ENCODE measurements at places on chromosomes 3 and 15.
A peak's percentile ranks its signal among the peaks of the same experiment; 100 is the strongest.

GRCh38 chr15:101128221-101129015 is 123.4 kb downstream of the CHSY1 start:
- DNase-seq = no peak

GRCh38 chr3:51874889-51875288 is 512 bp downstream of the IQCF5 start:
- no peak for DNase-seq

DNA sequence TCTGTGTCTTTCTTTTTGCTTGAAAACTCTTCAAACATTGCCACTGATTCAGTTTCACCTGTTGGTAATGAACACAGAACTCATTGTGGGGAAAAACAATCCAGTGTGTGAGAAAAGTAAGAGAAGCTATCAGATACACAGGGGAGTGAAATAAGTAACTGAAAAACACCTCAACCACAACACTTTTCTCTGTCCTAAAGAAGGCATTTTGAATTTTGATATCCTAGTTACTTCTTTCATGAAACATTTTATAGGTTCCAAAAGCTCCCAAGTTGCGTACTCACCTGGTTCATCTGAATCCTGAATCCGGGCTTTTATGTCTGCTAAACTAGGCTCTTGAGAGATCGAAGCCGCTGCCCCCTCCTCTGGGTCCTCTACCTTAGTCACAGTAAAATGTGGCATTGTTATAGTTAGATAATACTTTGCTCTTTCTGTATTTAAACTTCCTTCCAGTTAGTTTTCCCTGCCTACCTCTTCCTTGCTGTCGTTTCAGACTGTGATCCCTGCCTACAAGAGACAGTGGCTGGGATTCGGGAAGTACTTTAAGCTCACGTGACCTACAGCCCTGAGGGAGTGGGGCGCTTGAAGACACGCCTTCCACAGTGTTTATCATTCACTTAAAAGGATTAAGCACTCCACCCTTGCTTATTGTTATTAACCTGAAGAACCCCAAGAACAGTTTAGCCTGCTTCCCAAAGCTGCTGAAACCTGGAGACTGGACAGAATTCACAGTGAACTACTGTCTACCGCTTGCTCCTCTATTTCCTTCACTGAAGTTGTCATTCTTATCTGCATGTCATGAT is 19.1 kb downstream of the SLC12A6 start:
- no peak for DNase-seq

GRCh38 chr3:71146673-71147072 is 436.9 kb downstream of the FOXP1 start:
- no peak for DNase-seq

DNA sequence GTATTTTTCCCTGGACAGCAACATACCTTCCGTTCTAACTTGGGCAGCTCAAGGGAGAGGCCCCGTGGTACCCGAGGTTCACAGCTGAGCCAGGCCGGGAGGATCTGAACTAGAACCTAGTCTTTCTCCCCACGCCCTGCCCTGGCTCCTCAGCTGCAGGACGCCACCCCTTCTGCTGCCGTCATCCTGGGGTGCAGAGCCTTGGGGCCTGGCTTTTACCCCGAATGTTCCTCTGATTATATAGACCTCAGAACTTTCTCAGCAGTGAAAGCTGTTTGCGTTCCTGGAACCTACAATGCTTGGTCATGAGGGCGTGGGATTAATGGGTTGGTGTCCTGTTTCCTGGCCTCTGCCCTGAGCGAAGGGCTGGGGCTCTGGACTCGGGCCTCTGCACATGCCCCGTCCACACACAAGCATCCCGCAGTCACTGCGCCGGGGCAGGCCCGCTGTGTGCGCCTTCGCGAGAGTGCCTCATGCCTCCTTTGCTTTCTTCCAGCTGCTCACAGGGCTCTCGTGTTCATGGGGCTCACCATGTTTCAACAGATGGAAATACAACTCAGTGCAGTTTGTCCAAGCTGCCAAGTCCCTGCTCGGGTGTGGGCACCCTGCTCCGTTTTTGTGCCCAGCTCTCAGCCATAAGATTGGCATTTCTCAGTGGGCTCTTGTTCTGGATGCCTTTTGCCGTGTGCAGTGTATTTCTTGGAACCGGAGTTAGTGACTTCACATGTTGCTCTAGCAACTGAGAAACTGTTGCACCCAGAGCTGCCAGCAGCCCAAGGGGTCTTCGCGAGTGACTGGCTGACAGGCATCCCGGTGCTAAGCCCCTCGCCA is 20.4 kb downstream of the SYNM start:
- no peak for DNase-seq

GRCh38 chr15:33985287-33985686 is 17.0 kb downstream of the CHRM5 start:
- DNase-seq = no peak

DNA sequence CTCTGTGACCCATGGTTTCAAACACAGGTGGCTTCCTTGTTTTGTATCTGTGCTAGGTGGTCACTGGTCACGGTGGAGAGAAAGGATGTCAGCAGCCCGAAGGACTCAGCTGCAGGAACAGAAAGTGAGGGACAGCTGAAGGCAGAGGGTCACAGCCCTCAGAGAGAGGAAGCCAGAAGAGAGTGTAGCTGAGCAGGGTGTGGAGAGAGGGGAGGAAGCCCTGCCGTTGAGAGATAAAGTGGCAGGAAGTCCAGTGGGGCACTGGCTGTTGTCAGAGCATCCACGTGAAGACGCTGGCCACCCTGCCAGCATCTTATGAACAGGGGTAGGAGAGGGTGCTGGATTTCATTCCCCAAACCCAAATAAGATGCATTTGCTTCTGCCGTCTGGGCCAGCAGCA is 36.9 kb downstream of the LIMD1 start:
- no peak for DNase-seq

GRCh38 chr3:113496924-113497323 is 18.0 kb downstream of the SPICE1 start:
- no peak for DNase-seq

DNA sequence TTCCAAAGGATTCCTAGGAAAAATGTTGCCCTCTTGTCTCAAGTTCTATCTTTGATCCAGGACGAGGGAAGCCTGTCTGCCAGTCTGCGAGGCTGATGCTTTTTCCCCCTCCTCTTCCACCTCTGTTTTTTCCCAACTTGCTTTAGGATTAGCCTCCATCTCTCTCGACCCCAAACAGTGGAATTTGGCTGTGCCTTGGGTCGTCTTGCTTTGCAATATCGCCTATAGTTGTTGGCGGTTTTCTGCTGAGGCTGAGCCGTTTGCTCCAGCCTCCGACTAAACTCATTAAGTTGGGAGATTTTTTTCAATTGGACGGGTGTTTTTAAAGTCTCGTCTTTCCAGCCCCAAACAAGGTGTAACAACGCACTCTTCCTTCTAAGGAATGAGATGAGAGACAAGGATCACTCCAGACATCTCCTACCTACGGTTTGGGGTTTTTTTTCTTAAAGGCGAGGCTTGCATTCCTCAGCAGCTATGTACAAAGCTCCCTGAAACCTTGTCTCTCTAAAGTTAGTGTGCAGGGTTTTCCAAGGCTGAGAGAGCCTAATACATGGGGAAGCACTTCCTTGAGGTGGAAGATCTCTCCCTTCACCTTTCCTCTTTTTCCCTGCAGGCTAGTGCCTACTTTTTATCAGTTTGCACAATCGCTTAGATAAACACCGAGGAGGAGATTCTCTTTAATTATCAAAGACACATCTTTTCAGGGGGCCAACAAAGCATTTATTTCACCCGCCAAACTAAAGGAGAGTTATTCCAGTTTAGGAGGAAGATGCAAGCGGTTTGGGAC is 4.8 kb upstream of the NR2F2 start:
- no peak for DNase-seq

DNA sequence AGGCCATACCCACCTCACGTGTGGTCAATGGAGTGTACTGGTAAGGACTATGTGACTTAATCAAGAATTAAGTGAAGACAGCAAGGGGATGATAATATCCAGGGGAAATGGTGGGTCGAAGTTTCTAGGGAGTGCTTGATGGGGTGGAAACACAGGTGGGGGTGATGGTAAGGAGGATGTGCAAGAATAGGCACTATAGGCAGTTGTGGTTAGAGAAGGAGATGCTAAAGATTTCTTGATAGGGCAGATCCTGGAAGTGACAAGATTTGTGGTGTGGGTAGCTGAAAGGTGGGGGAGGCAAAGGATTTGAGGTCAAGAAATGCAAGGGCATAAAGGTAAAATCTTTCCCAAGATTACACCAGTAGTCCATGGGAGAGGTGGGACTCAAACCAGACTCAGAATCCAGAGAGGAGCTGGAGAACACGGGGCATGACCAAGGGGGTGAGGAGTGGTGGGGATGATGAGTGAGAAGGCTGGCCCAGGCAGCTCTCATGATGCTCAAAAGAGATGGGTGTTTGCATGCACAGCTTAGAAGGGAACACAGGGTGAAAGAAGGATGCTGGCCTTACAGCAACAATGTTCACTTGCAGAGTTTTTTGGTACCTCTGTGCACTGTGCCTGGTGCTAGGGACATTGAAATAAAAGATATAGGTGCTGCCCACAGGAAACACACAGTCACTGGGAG is 78.4 kb downstream of the CCR1 start:
- DNase-seq = no peak

- no peak for DNase-seq
These were observed 14.5 kb downstream of the MESP2 start for GRCh38 chr15:89790661-89791060.

- DNase-seq = no peak
These were observed 215.7 kb downstream of the STT3B start for GRCh38 chr3:31748281-31748932.

DNA sequence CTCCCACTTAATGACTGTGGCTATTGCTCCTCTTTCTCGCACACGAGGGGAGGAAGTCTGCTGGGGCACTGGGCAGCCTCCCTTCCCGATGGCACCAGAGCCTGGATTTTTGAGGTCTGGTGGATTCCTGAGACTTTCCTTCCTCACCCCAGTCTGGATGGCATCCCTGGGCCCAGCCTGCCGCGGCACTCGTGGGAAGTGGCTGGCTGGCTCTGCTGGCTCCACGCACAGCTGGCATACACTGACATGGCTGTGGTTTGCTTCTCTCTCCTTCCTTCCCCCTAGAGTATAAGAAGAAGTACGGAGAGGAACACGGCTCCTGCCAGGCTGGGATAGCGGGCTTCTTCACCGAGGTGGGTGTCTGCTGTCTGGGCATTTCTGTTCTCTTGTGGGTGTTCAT is 319.8 kb upstream of the LRRFIP2 start:
- DNase-seq = no peak

DNA sequence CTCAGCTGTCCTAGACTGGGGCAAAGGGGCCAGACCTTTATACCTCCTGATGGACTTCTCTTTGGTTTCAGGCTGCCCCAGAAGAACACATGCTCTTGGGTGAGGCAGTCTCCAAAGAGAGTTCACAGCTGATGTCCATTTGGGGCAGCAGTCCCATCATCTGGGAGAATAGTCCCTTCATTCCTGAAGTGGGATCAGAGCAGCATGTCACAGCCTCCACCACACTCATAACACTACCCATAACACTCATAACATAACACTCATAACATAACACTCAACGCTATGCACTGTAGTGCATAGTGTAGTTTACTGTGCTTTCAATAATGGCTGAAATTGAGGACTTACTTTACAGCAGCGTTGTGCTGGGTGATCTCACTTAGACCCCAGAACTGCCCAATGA is 36.7 kb upstream of the PLCL2 start:
- DNase-seq = no peak

DNA sequence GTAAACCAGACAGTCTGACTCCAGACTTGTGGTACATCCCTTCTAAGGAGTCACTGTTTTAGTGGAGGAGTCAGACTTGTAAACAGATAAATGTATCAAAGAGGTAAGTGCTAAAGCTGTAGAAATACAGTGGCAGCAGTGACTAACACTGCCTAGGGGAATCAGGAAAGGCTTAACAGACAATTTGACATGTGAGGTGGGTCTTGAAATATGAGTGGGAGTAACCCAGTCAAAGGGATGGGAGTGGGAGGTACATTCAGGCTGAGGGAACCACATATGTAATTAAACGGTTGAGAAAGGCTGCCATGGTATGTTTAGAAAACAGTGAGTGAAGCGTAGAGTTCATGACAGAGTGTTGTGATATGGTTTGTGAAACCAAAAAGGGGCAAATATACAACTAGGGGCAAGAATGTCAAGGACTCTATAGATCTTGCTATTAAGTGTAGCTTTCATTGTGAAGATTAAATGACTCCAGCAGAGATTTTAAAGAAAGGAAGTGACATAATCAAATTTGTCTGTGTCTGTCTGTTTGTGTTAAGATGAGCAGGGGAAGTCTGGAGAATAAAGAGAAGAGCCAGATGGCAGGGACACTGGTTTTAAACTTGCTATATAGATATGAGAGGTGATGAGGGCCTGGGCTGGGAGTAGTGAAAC is 11.2 kb upstream of the ALCAM start:
- DNase-seq = no peak

GRCh38 chr15:32778391-32779176 is 60.8 kb downstream of the GREM1 start:
- no peak for DNase-seq

DNA sequence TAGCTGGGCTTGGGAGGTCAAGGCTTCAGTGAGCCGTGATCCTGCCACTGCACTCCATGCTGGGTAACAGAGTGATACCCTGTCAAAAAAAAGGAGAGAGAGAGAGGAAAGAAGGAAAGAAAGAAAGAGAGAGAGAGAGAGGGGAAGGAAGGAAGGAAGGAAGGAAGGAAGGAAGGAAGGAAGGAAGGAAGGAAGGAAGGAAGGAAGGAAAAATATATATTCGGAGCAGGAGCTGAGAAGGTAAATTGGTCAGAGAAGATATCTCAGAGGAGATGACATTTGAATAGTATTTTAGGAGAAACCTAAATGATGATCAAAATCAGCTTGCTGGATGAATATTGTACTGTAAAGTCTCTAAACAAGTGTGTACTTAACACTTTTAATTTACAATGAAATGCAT is 633.1 kb downstream of the ZPLD1 start:
- no peak for DNase-seq

- DNase-seq = no peak
These were observed 15.4 kb downstream of the ABHD2 start for GRCh38 chr15:89103481-89104171.

DNA sequence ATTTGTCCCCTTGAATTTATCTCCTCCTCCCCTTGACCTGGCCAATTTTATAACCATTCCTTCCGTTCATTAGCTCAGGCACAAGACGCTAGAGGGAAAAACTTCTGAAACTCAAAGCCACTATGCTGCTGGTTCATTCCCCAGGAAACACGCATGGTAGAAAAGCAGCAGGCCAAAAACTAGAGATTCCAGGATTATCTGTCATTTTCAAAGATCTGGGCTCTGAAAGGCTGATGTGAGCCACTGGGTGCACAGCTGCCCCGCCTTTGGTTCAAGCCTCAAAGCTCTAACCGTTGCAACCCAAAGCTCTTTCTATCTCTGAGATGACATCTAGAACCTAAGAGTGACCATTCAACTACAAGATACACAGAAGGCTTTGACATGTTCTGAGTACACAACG is 6.1 kb downstream of the ANP32A start:
- no peak for DNase-seq

DNA sequence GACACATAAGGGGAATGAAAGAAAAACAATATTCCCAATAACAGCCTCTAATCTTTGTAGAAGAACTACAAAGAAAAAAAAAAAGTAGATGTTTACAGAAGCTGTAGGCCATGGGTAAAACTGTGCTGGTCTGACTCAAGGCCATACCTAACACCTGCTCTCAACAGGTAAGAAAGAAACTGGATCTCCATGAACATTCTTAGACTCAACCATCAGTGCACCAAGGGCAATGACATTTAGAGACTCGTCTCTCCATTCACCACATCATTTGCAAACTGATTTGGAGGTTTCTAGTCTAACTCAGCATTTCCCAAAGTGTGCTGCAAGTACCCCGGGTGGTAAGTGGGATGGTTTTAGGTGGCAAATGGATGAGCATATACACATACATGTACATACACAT is 164.2 kb downstream of the FOXP1 start:
- DNase-seq = no peak

- peak; percentile 47 for DNase-seq
These were observed 16.6 kb downstream of the HAPLN3 start for GRCh38 chr15:88878720-88879184.

- no peak for DNase-seq
These were observed 80.6 kb downstream of the RBPMS2 start for GRCh38 chr15:64694816-64695215.

Measured in progenitor cell of endocrine pancreas (in vitro differentiated cells).